ENCODE measurements at places on chromosomes 7 and 10.

- DNase-seq = no peak
Measured at GRCh38 chr7:76296743-76297740, 5.4 kb upstream of the HSPB1 start.

DNA sequence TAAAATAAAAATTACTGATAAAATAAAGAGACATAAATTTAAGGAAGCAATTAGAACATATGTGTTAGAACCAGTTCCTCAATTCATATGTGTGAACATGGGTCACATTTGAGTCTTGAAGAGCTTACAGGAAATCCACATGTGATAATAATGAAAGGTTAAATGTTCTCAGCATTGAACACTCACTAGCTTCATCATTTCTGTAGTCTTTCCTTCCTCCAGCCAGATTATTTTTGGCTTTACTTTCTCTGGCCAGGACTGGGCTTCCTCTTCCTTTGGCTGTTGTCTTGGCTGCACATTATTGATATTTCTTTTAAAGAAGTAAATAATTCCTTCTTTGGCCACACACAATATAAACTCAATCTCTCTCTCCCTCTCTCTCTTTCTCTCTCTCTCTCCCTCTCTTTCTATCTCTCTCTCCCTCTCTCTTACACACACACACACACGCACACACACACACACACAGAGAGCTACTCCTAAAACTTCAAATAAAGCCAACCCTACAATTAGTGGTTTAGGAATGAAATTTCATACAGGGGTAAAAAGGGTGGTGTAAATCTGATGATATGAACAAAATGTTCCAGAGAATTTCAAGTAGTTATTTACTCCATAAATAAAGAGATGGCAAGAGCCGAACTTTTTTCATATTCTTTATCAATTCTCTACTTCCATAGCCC, 171.2 kb downstream of the REEP3 start:
- no peak for DNase-seq

GRCh38 chr7:2959103-2959680, 84.5 kb downstream of the CARD11 start:
- DNase-seq = no peak

DNA sequence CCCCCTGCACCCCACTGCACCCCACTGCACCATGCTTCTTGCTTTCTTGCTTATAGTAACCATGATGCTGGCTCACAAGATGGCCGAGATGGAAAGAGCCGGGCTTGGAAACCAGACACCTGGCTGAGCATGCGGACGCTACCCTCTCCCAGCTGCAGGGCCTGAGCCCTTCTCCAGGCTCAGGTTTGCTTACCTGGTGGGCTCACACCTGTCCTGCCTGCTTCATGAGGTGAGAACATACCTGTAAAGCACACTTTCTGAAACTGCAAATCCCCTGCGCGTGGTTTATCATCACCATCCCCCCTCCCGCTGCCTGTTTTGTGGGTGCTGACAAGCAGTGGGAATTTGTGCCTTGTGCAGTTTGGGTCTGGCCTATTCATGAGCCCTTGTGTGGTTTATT, 302.7 kb downstream of the GLRX3 start:
- no peak for DNase-seq

DNA sequence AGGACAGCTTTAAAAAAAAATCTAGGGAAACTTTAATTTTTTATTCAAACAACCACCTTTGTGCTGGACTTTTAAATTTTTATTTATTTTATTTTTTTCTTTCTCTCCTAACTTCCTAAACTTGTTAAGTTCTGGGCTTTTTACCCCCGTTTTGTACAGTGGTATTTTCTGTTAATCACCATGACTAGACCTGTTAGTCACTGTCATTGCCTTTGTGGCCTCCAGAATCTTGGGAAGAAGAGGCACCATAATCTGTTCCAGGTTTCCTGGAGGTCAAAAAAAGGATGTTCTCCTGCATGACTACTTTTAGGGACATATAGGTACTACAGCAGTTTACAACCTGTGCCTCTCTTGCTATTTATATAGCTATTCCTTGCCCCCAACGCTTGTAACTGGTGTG, 31.1 kb upstream of the DDX50 start:
- no peak for DNase-seq

DNA sequence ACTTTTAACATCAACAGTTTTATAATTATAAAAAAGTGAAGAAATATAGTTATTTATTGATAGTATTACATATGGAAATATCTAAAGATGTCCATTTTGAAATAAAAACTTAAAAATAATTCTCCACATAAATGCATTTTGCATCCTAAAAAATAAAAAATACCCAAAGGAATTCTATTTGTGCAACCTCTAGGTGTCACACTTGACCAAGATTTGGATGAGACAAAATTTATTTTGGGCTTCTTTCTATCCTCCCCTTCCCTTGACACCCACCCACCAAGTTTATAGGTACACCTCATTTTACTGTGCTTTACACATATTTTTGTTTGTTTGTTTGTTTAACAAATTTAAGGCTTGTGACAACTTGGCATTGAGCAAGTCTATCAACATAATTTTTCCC, 3.3 kb upstream of the THSD7A start:
- DNase-seq = no peak

- no peak for DNase-seq
Measured at GRCh38 chr10:130952086-130952485, 359.4 kb downstream of the TCERG1L start.

DNA sequence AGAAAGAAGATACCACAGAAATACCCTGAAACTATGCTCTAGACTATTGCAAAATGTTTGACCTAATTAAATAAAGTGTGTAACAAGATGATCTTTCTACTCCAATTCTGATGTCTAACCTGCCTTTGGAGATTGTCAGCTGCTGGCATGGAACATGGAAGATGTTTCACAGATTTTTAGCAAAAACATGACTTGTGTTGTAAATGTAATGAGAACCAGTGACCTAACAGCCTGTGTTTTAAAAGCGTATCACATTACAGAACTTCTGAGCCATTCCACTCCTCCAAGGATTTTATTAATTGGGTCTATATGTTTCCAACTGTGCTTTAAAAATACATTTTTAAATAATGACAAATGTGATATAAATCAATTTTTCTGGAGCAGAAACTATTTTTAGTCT, 526.3 kb upstream of the SEMA3D start:
- no peak for DNase-seq

- DNase-seq = no peak
Measured at GRCh38 chr10:60726257-60726656, 52.0 kb upstream of the CDK1 start.

- DNase-seq = no peak
Measured at GRCh38 chr10:4786043-4786839, 39.8 kb upstream of the AKR1E2 start.

DNA sequence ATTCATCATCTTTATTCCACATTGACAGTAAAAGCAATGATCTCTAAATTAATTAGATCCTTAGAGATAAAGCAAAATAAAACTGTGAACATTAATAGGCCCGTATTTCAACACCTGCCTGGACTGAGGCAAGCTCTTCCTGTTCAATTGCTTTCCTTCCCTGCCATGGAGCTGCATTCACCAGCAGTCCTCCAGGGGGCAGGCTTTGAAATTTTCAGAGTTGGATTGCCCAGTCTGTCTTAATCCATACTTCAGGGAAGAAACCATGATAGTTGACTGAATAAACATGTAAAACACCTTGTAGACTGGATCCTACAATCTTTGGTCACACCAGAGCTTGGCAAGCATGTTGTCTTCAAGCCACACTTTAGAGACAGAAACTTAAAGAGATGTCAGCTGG, 936.6 kb downstream of the NRG3 start:
- no peak for DNase-seq

DNA sequence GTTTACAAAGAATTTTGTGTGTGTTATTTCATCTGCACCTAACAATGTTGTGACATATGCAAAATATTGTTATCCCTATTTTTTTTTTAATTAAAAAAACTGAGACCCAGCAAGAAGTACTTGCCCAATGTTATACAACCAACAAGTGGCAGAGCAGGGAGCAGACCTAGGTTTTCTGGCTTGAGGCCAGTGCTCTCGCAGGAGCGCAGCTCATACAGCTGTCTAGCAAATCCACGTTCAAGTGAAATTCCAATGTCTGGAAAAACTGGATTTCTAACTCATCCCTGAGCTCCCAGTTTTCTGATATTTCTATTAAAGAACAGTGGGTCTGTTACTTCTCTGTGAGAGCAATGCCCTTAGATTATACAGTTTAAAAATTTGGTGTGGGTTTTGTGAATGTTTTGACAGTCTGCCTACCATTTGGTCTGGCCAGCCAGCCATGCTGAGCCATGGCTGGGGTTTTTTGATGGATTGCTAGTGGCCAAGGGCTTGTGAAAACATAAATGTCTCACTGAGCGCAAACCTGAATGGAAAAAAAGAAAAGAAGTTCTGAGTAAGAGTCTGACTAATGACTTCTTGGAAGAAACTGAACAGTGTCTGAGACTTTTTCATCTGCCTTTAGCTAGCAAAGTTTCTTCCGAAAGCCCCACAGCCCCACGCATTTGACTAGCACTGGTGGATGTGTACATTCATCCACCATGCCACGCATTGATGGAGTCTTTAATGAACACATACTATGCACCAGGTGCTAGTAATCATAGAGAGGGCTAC, 15.4 kb upstream of the PRF1 start:
- no peak for DNase-seq

DNA sequence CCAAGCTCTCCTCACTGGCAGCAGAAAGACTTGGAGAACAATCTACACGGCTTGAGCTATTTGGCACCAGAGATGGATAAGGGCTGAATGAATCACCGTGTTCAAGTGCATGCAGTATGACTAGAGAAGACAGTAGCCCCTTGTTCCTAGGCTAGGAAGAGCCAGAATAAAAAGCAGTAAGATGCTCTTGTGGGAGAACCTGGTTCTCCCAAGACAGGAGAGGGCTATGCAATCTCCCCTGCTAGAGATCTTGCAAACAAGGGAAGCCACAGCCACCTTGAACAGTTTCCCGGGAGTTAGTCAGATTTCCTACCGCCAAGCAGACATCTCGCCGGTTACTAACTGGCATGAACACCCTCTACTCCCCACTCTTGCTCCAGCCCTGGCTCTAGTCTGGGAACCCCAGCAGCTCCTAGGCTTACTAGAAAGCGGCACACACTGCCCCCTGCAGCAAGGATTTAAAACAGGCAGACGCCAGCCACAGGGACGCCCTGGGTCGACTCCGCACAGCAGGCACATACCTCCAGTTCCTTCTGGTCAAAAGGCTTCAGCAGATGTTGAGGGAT, 107.3 kb downstream of the SMURF1 start:
- no peak for DNase-seq
